ENCODE measurements at places on chromosomes 6 and 20.

DNA sequence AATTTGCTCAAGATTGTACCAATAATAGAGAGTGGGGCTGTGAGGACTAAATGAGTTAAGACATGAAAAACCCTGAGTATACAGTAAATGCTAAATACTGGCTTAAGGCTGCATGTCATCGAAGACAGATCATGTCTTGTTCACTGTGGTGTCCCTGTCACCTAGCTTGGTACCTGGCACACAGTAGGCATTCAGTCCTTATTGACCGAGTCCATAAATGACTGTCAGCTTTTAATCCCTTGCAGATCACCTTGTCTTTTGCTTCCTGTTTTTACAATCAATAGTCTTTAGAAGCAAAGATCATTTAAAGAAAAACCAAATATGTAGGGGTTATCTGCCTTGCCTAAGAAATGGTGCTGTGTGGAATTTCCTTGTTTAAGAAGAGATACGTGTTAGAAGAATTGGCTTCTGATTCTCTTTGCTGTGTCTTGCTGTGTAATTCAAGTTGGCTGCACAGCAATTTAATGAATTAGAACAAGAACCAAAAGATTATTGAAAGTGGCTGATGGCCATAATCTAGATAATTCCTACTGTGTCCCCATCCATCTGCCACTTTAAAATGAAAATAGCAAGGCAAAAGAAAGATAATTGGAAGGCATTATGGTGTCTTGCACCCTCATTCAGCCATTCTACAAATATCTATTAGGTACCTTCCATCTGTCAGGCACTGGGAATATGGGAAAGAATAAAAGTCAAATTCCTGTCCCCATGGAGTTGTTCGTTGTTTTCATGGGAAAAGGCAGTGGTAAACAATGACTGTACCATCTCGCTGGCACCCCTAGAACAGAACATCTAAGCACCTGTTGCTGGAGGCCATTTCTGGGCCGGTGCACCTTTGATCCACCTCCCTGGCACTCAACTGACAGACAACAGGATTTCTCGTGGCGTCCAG lies 12.4 kb upstream of the MAPK13 start:
- DNase-seq, result no peak

DNA sequence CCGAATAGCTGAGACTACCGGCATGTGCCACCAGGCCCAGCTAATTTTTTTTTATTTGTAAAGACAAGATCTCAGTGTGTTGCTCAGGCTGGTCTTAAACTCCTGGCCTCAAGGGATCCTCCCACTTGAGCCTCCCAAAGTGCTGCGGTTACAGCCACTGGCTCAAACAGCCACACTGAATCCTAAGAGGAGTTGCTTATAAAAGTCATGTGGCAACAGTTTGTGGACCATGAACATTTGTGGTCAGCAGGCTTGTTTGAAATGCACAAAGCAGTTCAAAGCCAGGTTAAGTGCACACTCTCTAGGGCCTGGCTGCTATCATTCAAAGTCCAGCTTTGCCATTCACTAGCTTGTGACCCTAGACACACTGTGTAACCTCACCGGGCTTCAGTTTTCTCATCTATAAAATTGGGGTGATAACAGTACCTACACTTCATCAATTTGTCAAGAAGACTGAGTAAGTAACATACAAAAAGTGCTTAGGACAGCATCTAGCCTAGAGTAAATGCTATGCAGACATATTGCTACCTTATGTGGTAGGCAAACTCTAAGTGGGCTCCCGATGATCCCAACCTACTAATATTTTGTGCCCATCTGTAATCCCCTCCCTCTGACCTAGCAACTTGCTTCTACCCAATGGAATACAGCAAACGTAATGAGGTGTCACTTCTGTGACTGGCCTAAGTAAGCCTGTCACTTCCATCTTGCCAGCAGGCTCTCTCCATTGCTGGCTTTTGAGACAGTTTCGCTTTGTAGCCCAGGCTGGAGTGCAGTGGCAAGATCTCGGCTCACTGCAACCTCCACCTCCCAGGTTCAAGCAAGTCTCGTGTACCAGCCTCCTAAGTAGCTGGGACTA lies 122.9 kb downstream of the ZMYND8 start:
- DNase-seq, result no peak

DNA sequence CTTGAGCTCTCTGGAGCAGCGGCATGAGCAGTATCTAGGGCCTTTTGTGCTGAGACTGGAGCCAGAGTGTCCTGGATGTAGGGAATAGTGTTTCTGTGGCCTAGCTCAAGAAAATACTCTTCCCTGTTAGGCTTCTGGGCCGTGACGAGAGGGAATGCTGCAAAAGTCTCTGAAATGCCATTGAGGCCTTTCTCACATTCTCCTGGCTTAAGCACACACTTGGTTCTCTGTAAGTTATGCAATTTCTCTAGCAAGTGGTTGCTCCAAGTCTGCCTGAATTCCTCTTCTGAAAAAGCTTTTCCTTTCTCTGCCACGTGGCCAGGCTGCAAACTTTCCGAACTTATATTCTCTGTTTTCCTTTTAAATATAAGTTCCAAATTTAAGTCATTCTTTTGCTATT lies 744.4 kb downstream of the GRIK2 start:
- DNase-seq, result no peak

- DNase-seq, result no peak
Observed at GRCh38 chr6:42136508-42137193, 5.8 kb downstream of the C6orf132 start.

GRCh38 chr20:34396408-34396807 lies 33.3 kb downstream of the ITCH start:
- no peak for DNase-seq

Data from epithelial cell of prostate (primary cell).